Airway epithelial cell (primary cell): ENCODE measurements at places on chromosomes 7 and 10. TPM values are rescaled to one million over a fixed set of nuclear protein-coding genes. Genes with fewer than 3 reads are reported as not detected.

The KAT6B gene
- 8.7 and 19.9 TPM in 2 replicates for total RNA-seq

The AGBL3 gene
- 0.56 and 3.0 TPM in 2 replicates for total RNA-seq

The FAM13C gene
- total RNA-seq: 0.42 TPM in 1 of 2 replicates, not detected in the other

The ABCC2 gene
- 0.28 and 0.65 TPM in 2 replicates for total RNA-seq

The CYP2C18 gene
- total RNA-seq: 2.4 and 3.2 TPM in 2 replicates

The OR2A2 gene
- total RNA-seq: not detected in 2 replicates

The OAT gene
- 106 and 143 TPM in 2 replicates for total RNA-seq

The SPDYE11 gene
- not detected in 2 replicates for total RNA-seq

The SLC13A4 gene
- total RNA-seq: not detected in 2 replicates

The ZMIZ1 gene
- 13.2 and 22.9 TPM in 2 replicates for total RNA-seq

The TDRD1 gene
- total RNA-seq: 0.23 and 0.28 TPM in 2 replicates

The AKR1C8 gene
- total RNA-seq: not detected in 2 replicates

The ANXA8L1 gene
- total RNA-seq: 291 and 296 TPM in 2 replicates

The MOSPD3 gene
- total RNA-seq: 17.2 and 21.1 TPM in 2 replicates

The HOGA1 gene
- total RNA-seq: 0.49 TPM in 1 of 2 replicates, not detected in the other

The CUL1 gene
- 35.4 and 44.9 TPM in 2 replicates for total RNA-seq

The CPED1 gene
- 0.23 and 0.28 TPM in 2 replicates for total RNA-seq

The NUTM2A gene
- total RNA-seq: 0.93 and 2.4 TPM in 2 replicates

The MCM7 gene
- 121 and 137 TPM in 2 replicates for total RNA-seq

The AKR1C1 gene
- total RNA-seq: 49.7 and 63.3 TPM in 2 replicates

The GFRA1 gene
- 0.07 TPM in 1 of 2 replicates, not detected in the other for total RNA-seq

The DENND11 gene
- total RNA-seq: 6.4 and 8.7 TPM in 2 replicates

The PTN gene
- total RNA-seq: 0.35 and 0.65 TPM in 2 replicates

The RTKN2 gene
- total RNA-seq: 0.74 and 0.85 TPM in 2 replicates

The EVX1 gene
- total RNA-seq: not detected in 2 replicates

The PLXNA4 gene
- total RNA-seq: 0.07 TPM in 1 of 2 replicates, not detected in the other

The SVOPL gene
- 0.14 TPM in 1 of 2 replicates, not detected in the other for total RNA-seq

The NODAL gene
- 0.28 TPM in 1 of 2 replicates, not detected in the other for total RNA-seq

The ZNF488 gene
- total RNA-seq: 2.3 TPM in 2 replicates

The EBLN1 gene
- total RNA-seq: not detected in 2 replicates

The TMEM139 gene
- 3.2 and 8.7 TPM in 2 replicates for total RNA-seq

The ATOH7 gene
- not detected in 2 replicates for total RNA-seq
